Nucleus accumbens (tissue), 56 donors: ENCODE measurements at places on chromosomes 3 and 15.

DNA sequence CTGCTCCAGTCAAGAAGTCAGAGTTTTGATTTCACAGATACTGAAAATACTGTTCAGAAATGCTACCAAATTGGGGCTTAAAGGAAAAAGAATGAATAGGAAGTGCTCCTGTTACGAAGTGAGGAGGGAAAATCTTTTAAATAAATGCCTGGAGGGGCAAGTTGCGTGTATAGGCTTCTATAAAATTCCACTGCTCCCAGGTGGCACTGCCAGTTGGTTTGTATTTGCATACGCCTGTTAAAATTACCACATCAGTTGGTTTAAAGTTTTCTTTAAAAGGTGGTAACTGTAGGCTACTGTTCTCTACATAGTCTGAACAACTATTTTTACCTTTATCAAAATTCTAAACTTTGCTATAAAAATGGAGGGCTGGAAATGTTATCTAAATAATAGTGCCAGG, 123.5 kb downstream of the DLG1 start:
- DNase-seq = no peak

- DNase-seq = no peak
These were observed 82.8 kb downstream of the EBLN2 start for GRCh38 chr3:73144276-73144675.

DNA sequence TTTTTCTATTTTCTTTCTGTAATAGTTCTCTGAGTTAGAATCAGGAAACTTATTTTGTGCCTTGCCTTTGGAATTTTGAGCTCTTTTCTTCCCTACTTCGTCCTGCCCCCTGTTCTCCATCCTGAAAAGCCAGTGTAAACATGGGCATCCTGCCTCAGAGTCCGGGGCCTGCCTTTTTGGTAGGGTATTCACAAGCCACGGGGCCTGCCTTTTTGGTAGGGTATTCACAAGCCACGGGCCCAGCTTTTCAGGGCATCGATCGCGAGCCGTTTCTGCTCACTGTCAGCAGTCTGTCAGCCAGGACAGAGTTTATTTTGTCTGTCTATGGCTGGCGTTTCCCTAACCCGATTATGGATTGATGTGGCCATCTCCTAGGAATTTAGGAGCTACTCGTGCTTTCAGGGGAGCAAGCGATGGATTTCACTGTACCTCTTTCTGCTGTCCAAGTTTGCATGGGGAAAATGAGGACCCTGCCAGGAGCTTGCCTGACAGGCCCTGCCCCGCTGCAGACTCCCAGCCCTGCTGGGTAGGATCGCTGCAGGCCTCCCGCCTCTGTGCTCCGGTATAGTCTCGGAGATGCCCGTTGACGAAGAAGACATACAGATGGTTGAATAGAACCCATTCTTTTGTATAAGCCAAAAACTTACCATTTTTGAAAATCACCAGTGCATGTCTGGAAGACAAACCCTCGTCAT, 12.8 kb downstream of the SYNM start:
- no peak for DNase-seq

- DNase-seq = no peak
These were observed 505.9 kb upstream of the CFAP20DC start for GRCh38 chr3:59555593-59556315.

- no peak for DNase-seq
These were observed 113.9 kb downstream of the POLQ start for GRCh38 chr3:121431726-121432517.

DNA sequence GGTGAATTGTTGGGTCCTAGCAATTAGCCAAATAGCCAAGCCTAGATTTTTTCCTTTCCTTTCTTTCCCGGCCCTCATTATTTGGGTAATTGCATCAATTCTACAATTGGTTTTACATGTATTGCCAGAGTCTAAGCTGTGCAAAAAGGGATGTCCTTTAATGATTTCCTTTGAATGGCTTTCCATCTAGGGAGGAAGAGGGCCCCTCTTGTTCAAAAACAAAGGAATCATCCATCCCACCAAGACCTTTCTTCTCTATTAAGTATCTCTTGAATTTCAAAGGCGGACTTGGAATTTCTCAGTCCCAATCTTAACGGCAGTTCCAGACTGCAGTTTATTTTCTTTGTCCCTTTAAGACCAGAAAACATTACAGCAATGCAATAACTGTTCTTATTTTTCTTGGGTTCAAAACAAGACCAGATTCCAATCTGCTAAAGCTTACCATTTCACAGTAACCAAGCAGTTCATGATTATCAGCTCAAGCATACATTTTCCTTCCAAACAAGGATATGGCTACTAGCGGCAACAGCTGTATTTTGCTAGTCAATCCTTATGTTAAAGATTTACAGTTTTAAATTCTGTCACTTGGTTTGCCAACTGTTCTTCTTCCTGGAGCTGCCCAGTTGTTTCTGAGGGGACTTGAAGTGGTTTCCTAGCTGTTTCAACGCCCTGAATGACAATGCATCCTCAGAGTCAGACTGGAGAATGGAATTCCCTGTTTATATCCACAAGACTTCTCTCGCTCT, 91.4 kb upstream of the LRIG1 start:
- DNase-seq = no peak

GRCh38 chr3:195255176-195255500, 15.8 kb downstream of the XXYLT1 start:
- no peak for DNase-seq

GRCh38 chr3:46946856-46947545, 29.5 kb downstream of the CCDC12 start:
- DNase-seq = no peak
